ENCODE measurements at places on chromosomes 7 and 10.

DNA sequence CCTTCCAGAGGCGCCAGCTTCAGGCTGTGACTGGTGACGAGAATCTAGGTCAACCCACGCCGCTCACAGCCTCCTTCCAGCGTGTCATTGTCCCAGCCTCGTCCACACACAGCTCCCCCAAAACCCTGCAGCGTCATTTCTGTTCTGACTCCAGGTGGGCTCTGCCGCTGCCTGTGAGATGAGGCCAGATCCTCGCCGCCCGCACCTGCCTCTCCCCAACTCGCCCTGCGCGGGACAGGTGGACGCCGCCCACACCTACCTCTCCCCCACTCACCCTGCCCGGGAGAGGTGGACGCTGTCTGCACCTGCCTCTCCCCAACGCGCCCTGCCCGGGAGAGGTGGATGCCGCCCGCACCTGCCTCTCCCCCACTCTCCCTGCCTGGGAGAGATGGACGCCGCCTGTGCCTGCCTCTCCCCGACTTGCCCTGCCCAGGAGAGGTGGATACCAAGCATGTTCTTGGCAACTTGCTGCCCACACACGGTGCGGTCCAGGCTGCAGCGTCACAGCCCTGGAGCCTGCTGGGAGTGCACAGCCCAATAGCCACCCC is 32.0 kb upstream of the CFAP46 start:
- DNase-seq, result no peak

GRCh38 chr7:139695588-139695987 is 82.2 kb downstream of the HIPK2 start:
- peak; percentile 56 for DNase-seq

- DNase-seq, result no peak
Observed at GRCh38 chr7:85522070-85522469, 335.2 kb upstream of the SEMA3D start.

GRCh38 chr10:128302808-128303207 is 176.6 kb upstream of the MKI67 start:
- no peak for DNase-seq

GRCh38 chr7:70044064-70044463 is 445.8 kb downstream of the AUTS2 start:
- no peak for DNase-seq

DNA sequence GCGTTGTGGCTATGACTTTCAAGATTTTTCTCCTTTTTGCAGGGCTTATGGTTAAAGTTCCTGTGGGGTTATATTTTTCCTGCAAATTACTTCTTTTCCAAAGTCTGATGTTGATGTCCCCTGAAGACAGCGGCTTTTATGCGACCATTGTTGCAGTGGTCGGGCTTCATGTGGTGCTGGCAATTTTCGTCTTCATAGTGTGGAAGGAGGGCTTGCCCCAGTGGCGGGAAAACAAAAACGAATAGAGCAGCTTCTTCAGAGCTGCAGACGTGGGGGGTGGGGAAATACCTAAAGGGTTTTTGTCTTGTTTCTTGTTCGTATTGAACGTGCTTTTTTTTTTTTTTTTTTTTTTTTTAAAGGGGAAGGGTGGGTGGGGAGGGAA is 53.8 kb downstream of the MCMBP start:
- no peak for DNase-seq

- DNase-seq, result no peak
Observed at GRCh38 chr10:81969136-81969535, 94.1 kb downstream of the NRG3 start.

- no peak for DNase-seq
Observed at GRCh38 chr10:83253011-83253671, 886.2 kb upstream of the GHITM start.

- no peak for DNase-seq
Observed at GRCh38 chr10:19730907-19731217, 85.4 kb upstream of the PLXDC2 start.

- no peak for DNase-seq
Observed at GRCh38 chr7:131489196-131489595, 67.2 kb downstream of the PODXL start.

- no peak for DNase-seq
Observed at GRCh38 chr7:7321681-7322080, 139.3 kb downstream of the C1GALT1 start.

DNA sequence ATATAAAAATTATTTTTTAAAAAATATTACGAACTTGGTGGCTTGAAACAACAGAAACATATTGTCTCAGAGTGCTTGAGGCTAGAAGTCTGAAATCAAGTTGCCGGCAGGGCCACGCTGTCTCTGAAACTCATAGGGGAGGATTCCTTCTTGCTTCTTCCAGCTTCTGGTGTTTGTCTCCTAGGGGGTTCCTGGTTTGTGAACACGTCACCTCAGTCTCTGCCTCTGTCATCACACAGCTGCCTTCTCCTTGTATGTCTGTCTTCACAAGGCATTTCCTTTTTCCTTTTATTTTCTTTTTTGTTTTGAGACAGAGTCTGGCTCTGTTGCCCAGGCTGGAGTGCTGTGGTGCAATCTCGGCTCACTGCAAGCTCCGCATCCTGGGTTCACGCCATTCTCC is 12.7 kb upstream of the SNX8 start:
- DNase-seq, result no peak

GRCh38 chr10:79050896-79051555 is 17.7 kb upstream of the ZMIZ1 start:
- DNase-seq, result peak; percentile 45

GRCh38 chr10:124436191-124436638 is 13.6 kb downstream of the NKX1-2 start:
- DNase-seq, result peak; percentile 31

DNA sequence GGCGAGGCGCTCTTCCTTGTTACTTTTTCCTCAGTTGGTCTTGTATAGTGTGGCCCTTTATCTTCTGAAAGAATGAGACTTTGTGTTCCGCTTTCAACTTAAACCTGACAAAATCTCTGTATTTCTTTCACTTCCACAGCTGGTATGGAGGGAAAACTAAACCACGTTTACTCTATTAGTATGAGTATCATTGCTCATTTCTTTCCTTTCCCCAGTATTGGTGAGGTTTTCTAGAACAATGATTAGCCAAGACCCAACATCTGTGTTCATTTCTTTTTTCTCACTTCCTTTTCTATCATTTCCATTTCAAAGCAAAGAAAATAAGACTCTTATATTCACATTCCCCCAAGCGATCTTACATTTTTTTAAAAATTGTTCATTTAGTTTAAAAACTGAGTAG is 165.3 kb downstream of the PAXIP1 start:
- DNase-seq, result no peak

DNA sequence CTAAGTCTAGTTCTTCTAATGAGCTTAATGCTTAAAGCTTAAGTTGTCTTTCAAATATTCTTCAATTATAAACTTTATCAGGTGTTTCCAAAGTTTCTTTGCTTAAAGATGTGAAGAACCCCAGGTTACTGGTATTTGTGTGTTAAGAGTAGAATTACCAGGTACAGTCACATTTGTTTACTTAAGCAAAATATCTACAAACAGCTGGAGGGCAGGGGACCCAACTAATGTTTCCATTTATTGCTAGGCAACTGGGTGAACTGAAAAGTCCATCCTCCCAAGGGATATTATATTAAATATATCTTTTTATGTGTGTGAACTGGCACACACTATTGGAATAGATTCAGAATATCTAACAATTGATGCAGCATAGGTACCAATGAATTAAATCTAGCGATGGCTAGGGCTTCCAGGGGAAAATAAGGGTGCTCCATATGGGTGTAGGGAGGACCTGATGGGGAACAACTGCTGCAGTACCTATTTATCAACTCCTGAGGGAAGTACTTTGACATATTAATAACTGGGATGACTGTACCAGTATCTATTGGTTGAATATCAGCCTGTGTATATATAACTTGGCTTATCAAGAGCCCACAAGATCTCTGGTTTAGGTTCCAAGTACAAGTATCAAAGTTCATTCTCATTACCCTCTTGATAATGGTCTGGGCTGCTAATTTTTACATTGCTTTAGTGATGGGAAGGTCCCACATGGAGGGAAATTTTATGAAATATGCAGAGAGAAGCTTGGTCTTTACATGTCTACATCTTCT is 10.3 kb upstream of the AGR3 start:
- no peak for DNase-seq

DNA sequence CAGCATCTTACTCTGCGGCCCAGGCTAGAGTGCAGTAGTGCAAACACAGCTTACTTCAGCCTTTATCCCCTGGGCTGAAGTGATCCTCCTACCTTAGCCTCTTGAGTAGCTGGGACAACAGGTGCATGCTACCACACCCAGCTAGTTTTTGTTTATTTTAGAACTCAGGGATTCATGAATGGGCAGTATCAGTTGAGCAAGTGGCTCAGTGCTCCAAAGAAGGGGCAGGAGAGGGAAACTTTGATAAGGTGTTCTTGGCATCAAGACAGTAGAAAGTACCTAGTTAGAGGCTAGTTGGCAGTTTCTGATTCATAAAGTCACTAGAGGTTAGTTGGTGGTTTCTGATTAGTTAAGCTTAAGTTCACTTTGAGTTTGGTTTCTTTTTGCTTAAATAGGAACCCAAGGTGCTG is 18.4 kb downstream of the TRIM24 start:
- no peak for DNase-seq

DNA sequence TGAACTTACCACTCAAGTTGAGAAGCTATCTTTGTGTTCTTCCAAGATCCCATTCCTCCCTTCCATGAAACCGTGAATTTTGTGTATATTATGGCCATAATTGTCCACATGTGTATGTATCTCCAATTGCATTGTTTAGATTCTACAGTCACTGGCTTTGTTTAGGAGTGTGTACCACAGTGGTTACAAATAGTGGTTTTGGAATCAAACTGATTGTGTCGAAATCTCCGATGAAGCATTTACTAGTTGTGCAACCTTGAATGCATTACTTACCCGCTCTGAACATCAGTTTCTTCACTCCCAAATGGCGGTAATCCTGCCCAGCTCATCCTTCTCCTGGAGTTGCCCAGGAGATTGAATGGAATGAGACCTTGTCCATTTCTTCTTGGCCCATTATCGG is 145.0 kb upstream of the ZNF32 start:
- DNase-seq, result peak; percentile 44

DNA sequence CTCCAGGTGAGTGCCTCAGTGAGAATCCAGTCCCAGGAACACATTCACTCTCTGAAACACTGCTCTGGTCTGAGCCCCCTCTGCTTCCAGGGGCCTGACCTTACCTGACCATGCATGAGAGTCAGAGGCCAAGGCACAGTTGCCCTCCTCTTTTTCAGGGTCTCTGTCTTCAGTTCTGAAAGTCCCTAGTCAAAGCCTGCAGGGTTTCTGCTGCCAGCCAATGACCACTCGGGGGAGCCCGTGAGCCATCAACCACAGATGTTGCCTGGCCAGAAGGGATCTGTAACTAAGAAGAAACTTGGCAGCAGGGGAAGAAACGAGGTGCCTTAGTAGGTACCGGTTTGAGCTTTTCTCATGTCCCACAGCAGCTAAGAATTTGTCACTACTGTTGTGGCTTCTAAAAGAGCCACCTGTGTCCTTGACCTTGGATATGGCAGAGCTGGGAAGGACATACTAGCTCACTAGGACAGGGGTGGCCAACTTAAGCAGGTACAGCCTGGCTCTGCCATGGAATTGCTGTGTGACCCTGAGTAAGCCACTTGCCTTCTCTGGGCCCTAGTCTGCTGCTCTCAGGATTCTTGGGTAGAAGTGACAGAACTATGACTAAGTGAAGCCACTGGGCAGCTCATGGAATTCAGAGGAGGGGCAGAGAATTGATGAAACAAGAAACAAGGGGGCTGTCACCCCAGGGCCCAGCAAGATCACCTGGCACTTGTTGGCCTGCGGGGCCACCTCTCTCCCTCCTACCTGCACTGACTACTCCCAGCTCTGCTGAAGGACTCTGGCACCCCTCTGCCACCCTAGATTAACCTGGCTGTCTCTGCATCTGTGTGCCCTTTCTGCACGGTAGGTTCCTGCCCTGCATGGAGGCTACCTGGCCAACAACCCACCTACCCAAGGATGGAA is 83.8 kb upstream of the GPR26 start:
- peak; percentile 71 for DNase-seq

DNA sequence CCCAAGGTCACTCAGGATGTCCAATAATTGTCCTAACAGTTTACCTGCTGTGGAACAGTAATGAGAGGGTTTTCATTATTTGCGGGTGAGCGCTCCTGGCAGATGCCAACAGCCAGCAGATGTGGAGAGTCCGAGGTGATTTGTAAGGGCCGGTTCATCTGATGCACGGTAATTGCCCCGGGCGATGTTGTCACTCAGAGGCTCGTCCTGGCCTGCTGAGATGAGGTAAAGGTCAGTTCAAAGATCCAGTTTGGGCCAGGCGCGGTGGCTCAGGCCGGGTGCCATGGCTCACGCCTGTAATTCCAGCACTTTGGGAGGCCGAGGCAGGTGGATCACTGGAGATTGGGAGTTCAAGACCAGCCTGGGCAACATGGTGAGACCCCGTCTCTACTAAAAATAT is 16.9 kb downstream of the LHPP start:
- no peak for DNase-seq

DNA sequence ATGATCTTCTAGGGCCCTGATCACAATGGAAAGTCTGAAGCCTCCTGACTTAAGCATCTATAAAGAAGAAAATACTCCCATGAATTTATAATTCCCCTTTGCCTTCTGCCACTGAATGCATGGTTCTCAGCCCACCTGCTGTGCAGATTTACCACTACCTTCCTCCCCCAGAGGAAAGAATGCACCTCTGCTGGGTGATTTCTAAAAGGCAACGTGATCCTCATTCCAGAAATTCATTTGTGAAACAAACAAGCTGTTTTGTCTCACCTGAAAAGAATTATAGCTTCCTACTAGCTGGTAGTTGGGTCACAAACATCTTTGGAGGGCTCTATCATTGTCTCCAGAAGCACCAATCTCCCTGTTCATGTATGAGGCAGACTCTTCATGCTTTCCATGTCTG is 320.2 kb downstream of the CDC14C start:
- no peak for DNase-seq

GRCh38 chr10:89185658-89186057 is 21.5 kb downstream of the CH25H start:
- DNase-seq, result no peak

GRCh38 chr10:3292636-3293035 is 120.1 kb upstream of the PITRM1 start:
- peak; percentile 78 for DNase-seq

DNA sequence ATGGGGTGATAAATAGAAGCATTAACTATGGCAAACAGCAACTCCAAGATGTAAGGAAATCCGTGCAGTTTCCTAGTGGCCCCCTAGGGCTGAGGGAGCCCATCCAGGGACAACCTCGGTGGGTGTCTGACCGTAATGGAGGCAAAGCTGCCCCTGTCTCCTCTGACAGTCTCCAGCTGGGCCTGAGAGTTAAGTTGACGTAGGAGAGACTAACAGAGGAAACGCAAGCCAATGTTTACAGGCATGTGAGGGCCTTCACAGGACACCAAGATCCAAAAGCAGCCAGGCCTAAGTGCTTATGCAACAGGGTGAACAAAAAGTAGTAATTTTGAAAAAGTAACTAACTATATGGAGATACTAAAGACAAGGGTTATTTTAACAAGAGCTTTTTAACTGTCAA is 330.0 kb upstream of the C7orf33 start:
- DNase-seq, result no peak

DNA sequence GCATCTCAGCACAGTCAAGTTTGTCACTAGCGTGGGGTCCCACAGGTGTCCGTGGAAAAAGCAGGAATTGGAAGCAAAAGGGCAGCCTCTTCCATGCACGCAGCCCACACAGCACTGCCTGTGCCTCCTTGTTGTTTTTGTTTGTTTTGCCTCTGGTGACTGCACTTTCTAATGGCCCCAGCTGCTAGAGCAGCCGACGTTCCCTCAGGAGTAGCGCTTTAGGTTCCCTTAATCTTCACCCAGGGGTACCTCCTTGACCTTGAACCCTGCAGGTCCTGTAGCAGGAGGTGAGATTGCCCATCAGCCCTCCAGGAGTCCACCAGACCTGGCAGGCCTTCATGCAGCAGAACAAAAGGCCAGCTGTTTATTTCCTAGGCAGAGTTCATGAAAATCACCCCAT is 210.1 kb downstream of the CACNB2 start:
- no peak for DNase-seq
